Stimulated activated CD8-positive, alpha-beta memory T cell treated with anti-CD3 and anti-CD28 coated beads, Interleukin-2, amount 100 ng/mL, for 1 hour (primary cell): ENCODE measurements at places on chromosomes 7 and 10.

DNA sequence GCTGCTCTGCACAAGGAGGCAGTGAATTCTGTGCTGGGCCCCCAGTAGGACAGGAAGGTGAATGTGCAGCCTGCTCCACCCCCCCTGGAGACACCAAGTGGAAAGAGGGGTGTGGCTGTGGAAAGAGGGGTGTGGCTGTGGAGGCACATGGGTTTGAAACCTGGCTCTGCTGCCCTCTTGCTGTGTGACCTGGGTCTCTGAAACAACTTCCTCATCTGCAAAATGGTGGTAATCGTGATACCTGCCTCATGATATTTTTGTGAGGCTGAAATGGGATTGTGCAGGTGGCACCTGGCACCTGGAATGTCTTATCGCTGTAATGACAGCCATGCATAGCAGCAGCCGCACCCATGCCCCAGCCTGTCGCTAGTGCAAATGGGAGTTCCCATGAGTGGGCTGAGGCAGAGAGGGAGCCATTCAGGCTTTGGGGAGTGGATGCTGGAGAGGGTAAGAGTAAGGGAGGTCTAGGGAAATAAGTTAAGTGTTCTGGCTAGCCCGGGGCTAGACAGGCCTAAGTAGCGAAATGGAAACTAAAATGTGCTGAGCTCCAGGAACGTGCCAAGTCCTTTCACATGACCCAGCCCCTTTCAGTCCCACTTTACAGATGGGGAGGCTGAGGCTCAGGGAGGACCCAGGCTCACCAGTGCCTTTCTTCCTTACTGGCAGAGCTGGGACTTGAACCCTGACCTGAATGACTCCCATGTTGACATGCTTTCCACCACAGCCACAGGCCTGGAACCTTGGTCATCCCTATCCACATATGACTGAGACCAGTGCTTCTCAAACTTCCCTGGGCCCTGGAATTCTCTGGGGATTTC lies 35.0 kb downstream of the C10orf105 start:
- DNase-seq: no peak

- no peak for DNase-seq
These were observed 78.5 kb upstream of the PCBD1 start for GRCh38 chr10:70966646-70967553.

DNA sequence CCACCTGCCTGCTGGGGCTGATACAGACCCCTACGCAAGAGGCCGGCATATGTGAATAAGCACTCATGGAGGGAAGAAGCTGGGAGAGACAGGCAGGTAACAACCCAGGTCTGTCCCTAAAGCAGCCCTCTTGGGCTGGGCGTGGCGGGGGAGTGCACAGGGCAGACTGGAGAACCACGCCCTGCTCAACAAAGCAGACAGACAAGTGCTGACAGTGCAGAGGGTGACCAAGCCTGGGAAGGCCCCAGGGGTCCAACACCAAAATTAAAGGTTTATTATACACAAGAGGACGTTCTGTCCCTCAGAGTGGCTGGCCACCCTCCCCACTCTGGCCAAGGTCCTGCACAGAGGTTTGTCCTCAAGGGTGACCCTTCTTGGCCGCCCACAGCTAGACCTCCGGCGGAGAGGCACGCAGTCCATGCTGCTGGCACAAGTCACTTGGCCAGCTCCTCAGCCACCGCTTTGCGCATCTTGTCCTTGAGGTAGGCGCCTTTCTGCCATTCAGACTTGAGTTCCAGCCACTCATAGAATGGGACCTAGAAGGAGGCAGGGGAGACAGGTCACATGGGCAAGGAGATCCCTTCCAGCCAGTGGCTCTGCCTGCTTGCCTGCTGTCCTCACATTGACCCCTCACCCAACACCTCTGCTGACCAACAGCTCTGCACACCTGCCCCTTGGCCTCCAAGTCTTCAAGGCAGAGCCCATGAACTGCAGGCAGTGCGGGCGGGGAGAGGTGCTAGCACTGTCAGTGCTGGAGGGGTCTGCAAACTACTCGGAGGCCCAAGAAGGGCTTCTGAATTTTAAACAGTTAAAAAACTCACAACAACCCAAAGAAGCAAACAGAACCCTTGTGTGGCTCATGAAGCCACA lies 11.4 kb upstream of the NACAD start:
- no peak for DNase-seq

GRCh38 chr7:157584420-157584819 lies 247.6 kb downstream of the DNAJB6 start:
- no peak for DNase-seq

DNA sequence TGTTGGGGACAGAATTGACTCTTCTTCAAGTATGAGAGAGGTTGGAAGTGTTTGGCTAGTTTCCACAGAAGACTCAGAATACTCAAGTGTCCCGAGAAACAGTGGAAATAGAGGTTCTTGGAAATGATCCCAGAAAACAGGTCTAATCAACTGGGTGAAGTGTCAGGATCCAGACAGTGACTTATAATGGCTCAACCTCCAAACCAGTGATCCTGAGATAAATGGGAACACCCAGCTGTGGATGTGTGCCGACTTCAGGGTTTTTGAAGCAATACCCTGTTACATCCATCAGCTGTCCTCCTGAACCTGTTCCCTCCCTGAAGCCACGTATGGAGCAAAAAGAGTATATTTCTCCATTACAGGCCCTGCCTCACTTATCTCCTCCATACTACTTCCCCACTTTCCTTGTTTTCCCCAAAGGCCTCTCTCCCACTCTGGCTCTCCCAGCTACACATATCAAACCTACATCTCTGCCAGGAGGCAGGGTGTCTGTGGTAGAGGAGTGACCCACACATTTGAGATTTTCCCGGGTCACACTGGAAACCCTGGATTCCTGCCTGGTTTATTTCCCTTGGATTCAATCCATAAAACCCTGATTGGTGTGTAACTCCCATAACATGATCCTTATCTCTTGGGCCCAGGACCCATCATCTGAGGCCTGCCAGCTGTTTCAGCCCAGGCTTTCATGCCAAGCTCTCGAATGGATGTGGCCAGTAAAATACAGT lies 17.6 kb upstream of the ELOVL3 start:
- no peak for DNase-seq

DNA sequence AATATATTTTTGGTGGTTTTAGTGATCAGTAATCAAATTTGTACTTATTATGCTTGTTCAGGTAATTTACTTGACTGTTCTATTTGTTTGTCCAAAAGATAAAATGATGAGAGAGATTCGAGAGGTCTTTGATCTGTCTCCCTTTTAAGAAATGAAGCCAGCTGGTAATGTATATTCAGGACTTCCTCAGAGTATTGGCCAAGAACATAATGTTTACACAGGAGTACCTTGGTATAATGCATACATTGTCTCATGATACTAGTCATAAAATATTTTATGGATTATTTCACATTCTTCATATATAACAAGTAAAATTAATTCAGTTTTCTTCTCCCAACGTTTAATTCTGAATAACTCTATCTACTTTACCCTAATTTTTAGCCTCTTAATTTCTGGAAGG lies 100.9 kb downstream of the REEP3 start:
- DNase-seq: no peak

- DNase-seq: no peak
These were observed 395.2 kb downstream of the TFEC start for GRCh38 chr7:115635376-115635775.
